ENCODE measurements at places on chromosomes 13 and 19.

DNA sequence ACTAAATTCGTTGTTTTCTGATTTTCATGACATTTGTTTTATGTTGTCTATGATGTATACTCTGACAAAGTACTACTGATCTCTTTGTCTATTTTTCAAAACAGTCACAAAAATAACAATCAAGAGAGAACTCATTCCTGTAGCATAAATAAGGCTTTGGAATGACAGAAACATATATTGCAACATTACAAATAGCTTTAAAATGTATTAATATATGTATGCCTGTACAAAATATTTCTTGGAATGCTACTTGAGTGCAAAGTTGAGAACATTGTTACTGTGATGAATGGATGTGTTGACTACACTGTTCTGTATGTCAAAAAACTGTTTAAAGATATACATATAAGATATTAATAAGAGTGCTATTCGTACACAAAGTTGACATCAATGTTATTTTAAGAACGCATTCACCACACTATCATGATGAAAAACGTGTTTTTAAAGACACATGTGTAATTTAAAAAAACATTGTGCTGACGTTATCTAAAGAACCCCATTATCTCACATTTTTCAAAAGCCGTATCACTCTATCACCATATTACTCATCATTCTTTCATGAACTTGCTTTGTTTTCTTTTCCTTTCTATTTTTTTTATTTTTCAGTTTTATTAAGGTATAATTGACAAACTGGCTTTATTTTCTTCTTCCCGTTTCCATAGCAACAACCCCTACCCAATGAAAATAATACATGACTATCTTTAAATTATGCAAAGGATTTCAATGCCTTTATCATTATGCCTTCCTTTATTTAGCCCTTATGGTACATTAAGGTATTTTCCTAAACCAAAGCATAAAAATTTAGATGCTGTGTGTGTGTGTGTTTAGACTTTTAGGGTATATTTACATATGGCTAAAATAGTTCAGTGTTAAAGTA lies 918.8 kb downstream of the SLITRK1 start:
- DNase-seq = no peak

DNA sequence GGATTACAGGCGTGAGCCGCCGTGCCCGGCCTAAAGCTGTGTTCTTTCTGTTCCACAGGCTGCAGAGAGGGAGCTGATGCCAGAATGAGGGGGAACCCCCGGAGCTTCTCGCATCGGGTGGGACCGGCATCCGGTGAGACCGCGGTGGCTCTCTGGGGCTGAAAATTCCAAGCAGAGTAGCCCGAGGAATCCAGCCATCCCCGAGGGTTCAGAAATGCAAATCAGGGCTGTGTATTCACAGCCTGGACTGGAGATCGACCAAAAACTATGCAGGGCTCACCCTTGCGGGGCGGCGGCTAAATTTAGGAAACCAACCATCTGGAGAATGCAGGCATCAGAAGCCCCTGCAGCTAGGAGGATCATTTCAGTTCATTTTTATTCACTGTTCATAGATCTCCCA lies 99.2 kb downstream of the GNG7 start:
- DNase-seq = no peak

DNA sequence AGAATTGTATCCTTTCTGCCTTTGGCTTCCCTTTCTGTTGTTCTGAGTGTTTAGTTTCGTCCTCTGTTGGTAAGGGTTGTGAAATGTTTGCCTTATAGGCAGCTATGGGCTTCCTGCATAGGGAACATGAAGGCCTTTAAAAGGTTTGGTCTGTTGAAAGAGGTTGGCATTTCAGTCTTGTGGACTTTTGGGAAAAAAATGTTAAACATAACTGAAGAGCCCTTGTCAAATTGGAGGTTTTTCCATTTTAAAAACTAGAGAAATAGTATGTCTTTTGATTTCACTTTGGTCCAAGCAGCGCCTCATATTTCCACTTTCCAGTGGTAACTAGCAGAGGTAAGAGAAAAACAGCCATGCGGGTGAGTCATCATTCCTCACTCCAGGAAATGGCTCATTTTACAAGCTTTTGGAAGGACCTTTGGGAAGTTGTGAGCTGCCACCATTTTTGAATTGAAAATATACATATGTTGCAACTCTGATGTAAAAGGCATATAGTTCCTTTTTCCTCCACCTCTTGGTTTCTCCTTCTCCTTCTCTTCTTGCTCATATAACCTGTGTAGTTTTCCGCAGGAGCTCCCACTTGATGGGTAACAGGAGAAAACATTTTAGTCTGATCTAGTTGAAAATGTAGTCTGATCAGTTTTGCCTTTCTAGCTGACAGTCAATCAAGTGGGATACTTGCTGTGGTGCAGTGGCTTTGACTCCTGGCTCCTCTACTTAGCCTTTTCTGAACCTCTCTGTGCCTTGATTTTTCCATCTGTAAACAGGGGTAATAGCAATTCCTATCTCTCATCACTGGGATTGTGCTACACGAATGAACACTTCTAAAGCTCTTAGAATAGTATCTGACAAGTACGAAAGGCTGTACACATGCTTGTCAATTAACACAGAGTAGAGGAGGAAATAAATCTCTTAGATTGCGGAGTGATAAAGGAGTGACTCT lies 23.0 kb downstream of the GPC6 start:
- no peak for DNase-seq

GRCh38 chr19:29965492-29965891 lies 23.5 kb downstream of the URI1 start:
- no peak for DNase-seq

DNA sequence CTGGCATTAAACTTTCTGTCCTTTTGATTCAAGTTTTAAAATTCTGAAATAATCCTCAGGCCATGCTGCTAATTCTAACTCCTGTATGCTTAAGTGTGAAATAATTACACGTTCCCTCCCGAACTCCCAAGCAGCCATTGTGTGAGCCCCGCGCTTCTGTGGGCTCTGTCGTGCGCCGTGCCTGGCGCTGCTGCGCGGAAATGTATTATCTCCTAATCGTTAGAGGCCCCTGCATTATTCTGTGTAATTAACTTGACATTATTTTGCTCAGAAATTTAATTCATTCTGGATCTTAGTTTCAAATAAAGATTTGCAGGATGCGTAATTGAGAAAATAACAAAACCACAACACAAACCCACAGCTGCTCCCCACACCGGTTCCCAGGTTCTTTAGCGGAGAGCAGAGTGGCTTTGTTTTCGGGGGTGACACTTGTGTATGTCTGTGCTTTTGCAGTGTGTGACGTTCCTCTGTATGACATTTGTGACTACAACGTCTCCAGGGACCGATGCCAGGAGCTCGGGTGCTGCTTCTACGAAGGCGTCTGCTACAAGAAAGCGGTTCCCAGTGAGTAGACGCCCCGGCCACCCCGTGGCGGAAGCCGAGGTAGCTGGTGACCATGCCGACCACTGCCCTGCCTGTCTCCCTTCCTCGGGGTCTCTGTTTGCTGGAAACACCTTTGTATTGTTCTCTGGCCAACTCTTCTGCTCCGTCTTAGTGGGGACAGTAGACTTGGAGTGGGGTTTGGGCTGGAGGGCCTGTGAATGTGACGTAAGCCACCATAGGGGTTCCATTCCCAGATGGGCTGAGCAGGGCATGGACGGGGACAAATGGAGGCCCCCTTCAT lies 7.5 kb downstream of the TEX29 start:
- DNase-seq = no peak

DNA sequence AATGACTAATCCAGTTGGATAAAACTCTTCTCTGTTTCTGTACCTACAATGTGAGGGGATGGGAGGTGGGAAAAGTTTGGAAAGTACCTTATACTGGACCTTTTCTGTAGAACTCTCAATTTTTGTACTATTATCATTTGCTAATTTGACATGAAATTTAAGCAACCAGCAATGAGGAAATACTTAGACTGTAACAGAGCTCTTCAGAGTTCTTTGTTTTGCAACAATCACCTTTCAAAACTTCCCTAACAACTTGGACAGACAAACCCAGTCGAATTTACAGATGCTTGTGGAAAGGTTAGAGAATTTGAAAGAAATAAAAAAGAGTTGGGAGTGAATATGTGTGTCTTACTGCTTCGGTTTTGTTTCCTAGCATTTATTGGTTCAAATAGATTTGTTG lies 16.8 kb downstream of the KBTBD7 start:
- DNase-seq = no peak

- no peak for DNase-seq
Measured at GRCh38 chr13:88288326-88288725, 617.2 kb downstream of the SLITRK5 start.

DNA sequence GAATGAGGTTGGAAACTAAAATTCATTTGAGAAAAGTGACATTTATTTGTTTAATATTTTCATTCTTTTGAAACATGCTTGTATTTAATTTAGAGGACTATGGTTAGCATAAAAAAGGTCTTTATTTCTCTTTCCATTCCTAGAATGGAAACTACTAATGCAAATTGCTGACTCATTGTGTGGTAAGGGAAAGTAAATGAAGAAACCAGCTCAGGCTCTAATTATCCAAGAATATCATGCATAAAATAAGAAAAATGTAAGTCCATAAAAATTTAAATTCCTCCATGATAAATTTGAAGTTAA lies 777.0 kb upstream of the SLITRK1 start:
- no peak for DNase-seq

GRCh38 chr13:95112883-95113282 lies 188.4 kb downstream of the ABCC4 start:
- DNase-seq = no peak

GRCh38 chr19:4103080-4103433 lies 20.9 kb downstream of the MAP2K2 start:
- DNase-seq = no peak

- no peak for DNase-seq
Measured at GRCh38 chr13:98462946-98463345, 114.0 kb downstream of the STK24 start.

DNA sequence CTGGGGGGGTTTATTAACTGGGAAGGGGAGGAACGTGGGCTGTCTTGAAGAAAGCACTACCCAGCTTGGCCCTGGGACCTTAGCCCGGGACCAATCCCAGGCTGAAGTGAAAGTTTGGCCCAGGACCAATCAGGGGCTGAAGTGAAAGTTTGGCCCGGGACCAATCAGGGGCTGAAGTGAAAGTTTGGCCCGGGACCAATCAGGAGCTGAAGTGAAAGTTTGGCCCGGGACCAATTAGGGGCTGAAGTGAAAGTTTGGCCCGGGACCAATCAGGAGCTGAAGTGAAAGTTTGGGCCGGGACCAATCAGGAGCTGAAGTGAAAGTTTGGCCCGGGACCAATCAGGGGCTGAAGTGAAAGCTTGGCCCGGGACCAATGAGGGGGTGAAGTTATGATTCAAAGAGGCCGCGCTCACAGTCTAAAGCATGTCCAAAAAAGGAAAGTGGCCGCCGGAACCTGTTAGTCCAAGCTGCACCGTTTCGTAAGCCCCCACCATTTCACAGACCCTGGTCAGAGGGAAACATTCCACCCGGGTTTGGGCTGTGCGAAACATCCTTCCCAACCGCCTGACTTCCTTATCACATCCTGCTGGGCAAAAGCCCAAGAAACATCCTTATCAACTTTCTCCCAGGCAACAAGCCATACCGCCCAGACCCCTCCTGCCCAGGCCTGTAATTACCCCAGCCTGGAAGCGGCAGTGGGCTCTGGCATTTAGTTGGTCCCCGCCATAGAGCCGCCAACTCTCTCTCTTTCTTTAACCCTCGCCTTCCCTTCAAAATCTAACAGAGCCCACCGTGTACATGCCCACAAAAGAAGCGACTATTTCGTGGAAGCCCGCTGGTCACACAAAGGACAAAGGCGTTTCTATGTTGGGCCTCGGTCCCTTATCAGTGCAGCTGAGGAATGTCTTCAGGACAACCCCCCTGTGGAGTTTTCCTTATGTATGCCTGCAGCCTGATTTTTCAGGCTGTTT lies 1.1 kb downstream of the ZNF850 start:
- DNase-seq = no peak

DNA sequence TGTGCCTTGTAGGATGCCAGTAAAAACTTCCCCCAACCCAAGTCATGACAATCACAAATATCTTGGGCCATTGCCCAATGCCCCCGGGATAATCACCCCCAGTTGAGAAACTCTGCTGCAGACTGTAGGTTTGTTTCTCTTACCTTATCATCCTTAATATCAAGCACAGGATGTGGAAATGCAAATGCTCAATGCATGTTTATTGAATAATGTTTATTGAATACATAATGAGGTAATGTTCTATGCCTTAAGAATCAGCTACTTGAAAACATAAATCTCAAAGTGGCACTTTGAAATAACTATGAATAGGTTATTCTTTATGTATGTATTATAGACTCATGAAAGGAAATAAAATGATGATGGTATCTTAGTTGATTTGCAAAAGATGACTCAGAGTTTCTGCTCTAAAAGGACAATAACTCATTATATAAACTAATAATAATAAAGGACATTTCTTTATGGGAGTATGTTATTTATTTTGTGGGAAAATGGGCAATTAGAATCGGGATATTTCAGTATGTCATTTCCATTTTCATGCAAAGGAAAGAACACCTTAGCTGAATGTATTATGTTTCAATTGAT lies 414.2 kb downstream of the EFNB2 start:
- no peak for DNase-seq

- DNase-seq = no peak
Measured at GRCh38 chr13:40943073-40943472, 76.0 kb downstream of the ELF1 start.

- no peak for DNase-seq
Measured at GRCh38 chr13:59299584-59299983, 864.1 kb downstream of the DIAPH3 start.

GRCh38 chr19:2478278-2478755 lies 2.4 kb downstream of the GADD45B start:
- DNase-seq = no peak

DNA sequence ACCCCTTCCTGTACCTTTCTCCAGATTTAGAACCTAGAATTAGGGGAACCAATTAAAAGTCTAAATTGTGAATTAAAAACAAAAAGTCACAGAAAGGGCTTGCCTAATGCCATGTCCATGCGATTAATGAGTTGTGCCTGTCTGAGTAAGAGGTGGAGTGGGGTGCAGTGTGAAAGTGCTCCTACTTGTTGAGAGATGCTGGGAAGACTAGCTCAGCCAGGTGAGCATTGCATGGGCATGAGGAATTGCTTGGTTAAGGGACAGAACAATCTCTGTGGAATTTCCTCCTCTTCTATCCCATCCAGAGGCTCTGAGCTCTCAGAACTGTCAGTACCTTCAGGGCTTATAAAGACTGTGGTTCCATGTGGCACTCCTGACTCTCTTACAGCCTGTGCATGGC lies 159.0 kb upstream of the UBL3 start:
- DNase-seq = no peak

- no peak for DNase-seq
Measured at GRCh38 chr13:31982540-31982939, 49.0 kb upstream of the FRY start.

DNA sequence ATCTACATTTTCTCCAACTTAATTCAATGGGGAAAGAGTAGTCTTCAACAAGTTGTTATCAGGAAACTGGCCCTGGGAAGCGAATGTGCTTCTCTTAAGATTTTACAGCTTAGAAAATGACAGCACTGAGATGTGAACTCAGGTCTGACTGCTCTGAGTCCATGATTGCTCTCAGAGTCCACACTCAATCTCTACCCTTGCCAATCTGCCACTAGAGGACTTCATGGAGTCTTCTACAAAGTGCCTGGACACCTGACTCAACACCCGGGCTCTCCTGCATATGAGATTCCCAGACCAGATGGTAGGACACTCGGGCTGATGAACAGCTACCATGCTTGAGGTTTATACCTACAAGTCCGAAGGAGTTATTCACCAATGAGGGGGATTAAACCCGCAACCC lies 74.8 kb downstream of the ABCC4 start:
- no peak for DNase-seq
